ENCODE measurements at places on chromosomes 11 and 22.
A peak's percentile ranks its signal among the peaks of the same experiment; 100 is the strongest.

DNA sequence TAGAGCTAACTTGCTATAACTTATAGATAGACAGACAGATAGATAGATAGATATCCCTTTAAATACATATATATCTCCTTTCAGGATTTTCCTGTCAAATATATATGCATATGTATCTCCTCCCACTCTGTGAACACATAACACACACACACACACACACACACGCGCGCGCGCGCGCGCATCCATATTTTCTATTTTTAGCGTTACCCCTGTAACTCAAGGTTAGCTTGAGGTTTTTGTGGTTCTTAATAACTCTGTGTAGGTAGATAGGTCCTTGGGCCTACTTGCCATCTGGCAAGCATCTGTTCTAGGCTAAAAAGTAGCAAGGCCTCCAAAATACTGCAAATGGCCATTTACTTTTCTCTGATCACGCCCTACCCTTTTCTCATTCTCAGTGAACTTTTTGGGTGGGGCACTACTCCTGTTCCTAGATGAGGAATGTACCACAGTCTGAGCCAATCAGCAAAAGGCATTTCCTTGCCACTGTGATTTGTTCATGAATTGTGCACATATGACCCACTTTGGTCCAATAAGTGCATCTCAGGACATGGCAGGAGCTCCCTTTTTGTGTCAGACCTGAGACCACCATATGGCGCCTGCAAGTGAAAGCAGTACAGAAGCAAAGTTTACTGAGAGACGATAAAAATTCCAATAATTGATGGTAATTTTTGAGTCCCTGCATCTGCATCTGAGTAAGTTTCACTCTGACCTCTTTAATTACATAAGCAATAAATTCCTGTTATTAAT, 740.5 kb upstream of the API5 start:
- DNase-seq: no peak

- DNase-seq: no peak
These were observed 41.0 kb upstream of the RASSF10 start for GRCh38 chr11:12968101-12968500.

DNA sequence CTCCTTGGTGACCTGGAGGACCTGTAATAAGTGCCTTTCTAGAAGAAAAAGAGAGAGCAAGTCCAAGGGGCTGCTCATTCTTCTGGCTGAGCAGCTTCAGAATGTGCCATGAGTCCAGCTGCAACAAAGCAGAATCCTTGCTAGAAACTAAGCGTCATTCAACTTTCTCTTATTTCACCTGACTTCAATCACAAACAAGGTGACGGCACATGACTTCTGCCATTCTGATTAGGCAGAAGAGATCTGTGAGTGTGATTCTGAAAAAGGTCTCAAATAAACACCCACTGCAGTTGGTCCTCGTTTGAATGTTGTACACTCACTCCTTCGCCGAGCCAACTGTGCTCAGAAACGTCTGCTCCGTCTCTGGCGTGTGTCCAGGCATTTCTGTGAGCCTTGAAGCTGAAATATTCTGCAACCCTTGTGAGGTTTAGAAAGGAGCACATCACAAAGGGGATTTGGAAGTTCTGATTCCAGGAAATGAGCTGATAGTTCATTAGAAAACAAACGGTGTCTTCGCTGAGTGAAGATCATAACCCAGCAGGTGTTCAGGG, 623.8 kb upstream of the KIRREL3 start:
- no peak for DNase-seq

DNA sequence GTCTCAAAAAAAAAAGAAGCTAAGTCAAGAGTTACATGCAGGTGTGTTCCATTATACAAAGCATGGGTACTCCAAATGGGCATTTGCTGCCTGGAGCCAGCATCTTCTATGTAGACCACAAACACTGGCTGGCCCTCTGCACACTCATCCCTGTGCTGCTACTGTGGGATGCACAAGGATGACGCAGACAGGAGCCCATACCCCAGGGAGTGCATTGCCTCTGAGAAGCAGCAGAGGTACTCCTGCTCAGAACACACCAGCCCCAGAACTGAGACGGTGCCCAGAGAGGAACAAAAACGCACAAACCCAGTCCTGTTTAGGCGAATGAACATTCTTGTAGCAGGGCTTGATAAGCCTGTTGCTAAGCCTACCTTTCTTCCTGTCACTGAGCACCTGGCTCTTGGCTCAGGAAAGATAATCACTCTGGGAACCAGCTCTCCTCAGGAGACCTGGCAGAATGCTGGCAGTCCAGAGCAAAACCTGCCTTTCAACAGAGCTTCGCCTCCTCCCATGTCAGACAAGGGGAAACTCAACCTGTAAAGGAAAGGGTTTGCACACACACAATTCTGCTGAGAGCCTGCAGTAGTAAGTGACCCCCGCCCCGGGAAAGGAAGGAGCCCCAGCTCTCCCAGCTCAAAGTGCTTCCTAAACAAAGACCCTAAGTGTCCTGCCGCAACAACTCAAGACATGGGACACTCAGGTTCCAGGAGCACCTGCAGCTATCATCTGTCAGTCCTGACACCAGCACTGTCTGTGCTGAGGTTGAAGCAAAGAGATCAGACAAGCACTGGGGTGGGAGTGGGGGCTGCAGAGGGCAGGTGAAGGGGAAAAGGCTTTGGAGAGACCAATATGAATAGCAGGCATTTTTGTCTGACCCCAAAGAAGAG, 145.7 kb downstream of the TENM4 start:
- no peak for DNase-seq

- DNase-seq: no peak
These were observed 1.1 kb downstream of the EED start for GRCh38 chr11:86245369-86246292.

- no peak for DNase-seq
These were observed 39.9 kb downstream of the IGSF9B start for GRCh38 chr11:133916784-133917440.

GRCh38 chr11:130737866-130738431, 178.3 kb downstream of the SNX19 start:
- DNase-seq: no peak

DNA sequence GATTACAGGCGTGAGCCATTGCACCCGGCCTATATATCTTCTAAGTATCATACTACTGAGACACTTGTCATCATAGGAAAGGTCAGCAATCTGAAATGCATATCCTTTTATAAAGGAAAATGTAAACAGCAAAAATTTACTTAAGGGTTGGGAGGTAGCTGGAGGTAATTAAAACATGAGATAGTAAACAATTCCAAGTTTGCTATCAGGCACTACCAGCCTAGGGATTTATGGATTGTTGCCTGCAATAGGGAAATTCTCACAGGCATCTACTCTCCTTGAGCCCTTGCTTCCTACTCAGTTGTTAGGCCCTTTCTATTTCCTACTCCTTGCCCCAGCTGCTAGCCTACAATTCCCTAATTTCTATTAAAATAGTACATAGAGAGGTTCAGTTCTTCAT, 16.1 kb downstream of the PGR start:
- no peak for DNase-seq

DNA sequence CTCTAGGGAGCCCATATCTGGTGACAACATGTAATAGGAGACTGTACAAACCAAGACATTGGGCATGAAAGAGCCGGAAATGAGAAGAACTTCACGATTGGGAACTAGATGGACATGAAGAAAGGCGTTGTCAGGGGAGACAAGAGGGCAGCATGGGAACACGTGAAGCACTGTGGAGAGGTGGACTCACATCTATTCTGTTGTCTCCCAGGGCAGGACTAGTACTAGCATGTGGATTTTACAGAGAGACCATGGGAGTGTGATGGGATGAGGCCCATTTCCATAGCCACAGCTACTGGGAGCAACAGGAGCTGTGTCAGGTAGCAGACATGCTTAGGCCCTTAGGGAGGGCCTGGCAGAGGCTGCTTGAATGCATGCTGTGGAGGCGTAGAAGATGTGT, 333.9 kb downstream of the OPCML start:
- DNase-seq: no peak

- no peak for DNase-seq
These were observed 34.6 kb downstream of the IFT27 start for GRCh38 chr22:36741204-36741793.

DNA sequence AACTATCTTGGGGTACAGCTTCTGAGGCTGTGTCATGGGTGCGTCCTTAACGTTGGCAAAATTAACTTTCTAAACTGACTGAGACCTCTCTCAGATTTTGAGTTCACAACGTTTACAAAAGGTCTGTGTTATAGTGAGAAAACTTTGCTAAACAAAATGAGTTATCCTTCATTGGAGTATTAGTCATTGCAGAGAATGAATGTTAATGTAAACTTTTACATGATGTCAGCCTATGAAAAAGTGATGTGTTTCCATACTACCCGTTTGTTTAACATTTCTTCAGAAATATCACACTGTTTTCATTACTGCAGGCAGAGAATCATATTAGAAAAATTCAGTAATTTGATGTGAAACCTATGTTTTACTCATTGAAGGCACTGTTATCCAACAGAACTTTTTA, 32.1 kb downstream of the HSD17B12 start:
- no peak for DNase-seq

DNA sequence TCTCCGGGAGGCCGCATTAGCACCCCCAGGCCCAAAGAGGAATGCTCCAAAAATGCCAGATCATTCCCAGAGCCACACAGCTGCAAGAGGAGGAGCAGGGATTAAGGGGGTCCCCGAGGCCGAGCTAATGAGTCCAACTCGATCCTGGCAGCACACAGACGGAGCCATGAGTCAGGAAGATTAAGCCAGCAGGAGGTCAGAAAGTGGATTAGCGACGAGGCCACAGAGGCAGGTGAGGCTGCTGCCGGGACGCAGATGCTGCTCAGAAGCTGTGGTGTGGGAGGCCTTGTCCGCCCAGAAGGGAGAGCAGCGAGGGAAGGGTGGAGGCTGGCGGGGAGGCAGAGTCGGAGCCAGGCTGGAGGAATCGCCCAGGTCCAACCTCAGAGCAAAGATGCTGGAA, 120.5 kb downstream of the SHANK2 start:
- DNase-seq: no peak

- no peak for DNase-seq
These were observed 57.0 kb upstream of the CD5 start for GRCh38 chr11:61045271-61045670.

DNA sequence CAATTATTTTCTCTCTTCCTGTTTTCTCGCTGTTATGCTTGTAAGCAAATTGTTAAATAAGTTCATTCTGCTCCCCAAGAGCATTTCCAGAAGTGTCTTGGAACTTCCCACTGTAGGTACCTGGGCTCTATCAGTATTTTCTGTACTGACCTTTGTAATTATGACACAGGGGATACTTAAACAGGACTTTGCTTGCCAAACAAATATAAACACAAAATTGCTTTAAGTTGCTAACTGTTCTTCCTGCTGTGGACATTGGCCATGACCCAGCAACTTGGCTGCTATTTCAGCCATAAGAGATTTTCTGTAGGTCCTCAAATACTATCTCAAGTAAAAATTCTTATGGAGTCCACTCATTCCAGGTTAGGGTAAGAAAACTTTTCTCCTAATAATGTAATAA, 30.1 kb downstream of the SYT9 start:
- DNase-seq: no peak

DNA sequence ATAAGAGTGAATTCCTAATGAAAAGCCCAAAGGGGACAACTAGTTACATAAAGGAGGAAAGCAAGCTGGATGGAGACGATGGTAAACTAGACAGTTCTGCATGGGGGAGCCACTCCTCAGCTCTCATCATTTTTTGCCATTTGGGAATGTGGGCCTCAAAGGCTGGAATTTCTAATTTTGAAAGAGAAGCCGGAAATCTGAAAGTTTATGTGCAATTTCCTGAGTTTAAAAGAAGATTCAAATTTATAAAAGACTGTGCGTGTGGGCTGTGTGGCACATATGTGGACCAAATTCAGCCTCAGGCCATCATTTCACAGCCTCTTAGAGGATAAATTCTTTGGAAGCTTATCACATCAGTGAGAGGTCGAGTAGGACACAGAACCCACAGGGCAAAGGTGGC, 18.3 kb upstream of the CRY2 start:
- no peak for DNase-seq

- no peak for DNase-seq
These were observed 69.7 kb upstream of the CDON start for GRCh38 chr11:126132319-126132718.

DNA sequence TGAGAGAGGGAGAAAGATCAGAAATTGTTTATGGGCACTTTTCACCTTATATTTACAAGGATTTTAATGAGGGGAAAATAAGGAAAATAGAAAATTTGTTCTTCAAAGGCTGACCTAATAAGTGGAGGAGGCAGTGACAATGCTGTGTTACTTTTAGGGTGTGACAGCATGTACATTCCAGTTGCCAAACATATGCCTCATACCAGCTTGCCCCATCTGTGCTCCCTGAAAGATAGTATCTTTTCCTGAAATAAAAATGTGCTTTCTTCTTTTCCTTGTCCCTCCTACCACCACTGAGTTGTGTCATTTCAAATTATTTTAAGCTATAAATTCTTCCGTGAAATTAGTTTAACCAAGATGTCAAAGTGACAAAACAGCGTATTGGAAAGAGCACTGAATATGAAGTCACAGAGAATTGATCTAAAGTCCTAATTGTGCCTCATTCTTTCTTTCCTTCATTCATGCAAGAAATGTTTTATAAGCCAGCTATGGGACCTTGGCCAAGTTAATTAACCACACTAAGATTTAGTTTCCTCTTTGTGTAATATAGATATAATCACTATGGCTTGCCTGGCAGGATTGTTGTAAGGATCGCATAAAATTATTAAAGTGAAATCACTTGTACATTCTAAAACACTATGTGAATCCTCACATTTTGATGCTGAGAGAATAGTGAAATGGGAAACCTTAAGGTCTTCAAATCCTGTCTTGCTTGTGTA, 1307.5 kb upstream of the TENM4 start:
- DNase-seq: no peak

- DNase-seq: peak; percentile 50
These were observed 10.2 kb upstream of the FCHSD2 start for GRCh38 chr11:73152086-73152853.

DNA sequence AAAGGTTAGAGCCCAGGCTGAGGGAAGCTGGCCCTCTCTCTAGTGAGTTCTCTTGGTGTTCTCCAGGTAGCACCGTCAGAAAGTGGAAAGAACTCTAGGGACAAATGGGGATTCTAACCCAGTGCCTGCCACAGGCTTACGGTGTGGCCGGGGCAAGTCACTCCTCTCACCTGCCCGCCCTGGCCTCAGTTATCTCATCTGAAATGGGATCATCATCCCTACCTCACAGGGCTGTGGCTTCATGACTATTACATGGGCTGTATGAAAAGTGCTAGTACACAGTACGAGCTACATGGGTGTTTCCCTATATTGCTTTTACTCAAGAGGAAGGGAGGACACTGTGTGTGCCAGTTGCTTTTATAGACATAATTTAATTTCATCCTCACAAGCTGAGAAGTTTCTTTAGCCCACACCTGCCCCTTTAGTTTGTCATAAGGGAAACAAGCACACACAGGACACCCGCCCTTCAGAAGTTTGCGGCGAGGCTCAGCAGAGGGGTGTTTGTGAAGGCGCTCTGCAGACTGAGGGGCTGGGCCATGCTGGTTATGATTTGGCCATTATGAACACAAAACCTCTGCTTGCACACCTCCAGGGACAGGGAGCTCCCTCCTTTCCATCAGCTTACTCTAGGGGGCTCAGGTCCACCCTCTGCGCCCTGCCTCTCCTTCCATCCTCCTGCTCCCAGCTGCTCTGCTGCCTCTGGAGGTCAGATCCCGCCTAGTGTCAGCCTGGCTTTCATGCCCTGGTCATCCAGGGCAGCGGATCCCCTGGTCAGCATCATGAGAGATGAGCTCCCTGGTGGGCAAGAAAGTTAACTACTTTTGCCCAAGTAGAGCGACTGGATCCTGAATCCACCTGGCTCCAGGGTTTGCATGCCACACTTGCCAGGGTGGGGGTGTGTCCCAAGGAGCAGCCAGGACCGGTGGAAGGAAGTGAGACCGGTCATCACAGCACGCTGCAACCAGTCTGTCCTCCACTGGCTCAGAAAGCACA, 1.2 kb downstream of the KLHL35 start:
- no peak for DNase-seq

- DNase-seq: no peak
These were observed 341.1 kb upstream of the B3GAT1 start for GRCh38 chr11:134752964-134753770.
